ENCODE measurements at places on chromosomes 1 and 21.

DNA sequence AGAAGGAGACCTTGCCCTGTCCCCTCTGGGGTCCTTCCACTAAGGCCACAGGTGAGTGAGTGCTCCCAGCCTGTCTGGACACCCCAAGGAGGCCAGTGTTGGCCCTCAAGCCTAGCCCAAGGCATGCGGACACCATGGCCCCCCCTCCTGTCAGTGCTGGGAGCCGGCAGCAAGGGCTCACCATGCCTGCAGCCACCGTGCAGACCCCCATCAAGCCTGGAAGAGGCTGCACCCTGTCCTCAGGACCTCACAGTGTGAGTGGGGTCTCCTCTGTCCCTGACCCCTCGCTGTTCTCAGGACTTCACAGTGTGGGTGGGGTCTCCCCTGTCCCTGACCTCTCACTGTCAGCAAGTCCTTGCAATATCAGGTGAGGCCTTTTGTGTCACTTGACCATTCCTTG lies 33.2 kb upstream of the PRSS38 start:
- no peak for DNase-seq

DNA sequence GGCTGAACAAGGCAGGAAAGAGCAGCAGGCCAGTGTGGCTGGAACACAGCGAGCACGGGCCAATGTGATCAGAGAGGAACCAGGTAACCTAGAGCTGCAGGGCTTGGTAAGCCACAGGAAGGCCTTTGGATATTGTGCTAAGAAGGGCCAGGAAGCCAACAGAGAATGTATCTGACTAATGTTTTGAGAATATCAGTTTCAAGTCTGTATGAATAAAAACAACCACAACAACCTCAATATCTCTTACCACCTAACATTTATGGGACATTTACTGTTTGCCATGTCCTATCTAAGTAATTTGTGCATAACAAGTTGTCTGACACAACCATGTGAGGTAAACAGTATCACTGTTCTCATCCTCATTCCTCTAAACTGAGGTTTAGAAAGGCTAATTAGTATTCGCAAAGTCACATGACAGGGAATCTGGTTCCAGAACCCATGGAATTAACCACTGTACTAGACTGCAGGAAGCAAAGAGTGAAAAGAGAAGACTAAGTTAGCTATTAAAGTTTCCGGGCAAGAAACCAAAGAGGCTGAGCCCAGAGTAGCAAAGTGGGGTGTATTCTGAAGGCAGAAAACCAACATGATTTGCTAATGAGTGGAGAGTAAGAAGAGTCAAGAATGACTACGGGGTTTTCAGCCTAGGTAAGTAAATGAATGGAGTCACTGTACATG lies 38.9 kb downstream of the SPRTN start:
- no peak for DNase-seq

DNA sequence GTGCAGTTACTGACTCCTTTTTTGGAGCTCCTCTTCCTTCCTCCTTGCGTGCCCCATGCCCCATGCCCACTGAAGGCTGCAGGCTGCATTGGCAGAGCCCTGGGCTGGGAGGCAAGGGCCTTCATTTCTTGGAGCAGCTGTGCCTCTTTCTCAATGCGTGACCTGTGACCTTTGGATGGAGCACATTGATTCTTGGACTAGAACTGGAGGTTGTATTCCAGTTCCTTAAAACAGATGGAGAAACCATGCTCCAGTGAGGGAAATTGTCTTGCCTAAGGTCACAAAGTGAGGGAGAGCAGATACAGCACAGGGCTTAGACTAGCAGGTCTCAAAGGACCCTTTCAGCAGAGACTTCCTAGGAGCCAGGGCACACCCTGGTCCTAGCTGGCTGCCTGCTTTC lies 9.0 kb downstream of the TMEM269 start:
- DNase-seq: no peak

DNA sequence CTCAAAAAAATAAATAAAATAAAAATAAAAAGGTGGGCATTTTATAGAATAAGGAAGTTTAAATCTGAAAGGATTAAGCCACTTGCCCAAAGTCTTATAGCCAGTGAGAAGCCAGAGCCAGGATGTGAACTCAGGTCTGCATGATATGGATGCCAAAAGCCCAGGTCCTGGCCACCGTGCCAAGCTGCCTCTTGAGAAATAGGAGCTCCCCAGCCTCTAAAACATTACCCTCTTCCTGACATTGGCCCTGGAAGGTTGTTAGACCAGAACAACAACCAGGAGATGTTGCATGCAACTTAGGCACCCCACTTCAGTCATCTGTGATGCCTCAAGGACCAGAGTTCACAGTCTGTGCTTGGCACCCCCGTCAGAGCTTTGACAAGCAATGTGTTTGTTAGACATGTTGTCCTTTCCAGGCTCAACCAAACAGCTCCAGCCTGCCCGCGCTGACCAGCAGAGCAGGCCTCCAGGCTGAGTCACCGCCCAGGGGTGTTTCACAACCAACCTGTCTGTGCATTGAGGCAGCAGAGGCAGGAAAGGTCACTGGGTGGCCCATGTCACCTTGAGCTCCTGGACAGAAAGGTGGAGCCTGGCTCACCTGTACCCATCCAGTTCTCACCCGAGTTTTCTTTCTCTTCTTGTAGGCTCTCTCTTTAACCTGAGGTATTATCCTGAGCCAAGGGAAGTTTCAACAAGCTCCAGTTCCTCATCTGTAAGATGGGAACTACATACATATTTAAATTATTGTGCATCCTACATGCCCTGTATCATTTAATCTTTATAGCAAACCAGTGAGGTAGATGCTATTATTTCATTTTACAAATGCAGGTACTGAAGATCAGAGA lies 14.9 kb upstream of the MED18 start:
- no peak for DNase-seq

GRCh38 chr1:39829791-39830533 lies 41.3 kb upstream of the BMP8B start:
- no peak for DNase-seq

DNA sequence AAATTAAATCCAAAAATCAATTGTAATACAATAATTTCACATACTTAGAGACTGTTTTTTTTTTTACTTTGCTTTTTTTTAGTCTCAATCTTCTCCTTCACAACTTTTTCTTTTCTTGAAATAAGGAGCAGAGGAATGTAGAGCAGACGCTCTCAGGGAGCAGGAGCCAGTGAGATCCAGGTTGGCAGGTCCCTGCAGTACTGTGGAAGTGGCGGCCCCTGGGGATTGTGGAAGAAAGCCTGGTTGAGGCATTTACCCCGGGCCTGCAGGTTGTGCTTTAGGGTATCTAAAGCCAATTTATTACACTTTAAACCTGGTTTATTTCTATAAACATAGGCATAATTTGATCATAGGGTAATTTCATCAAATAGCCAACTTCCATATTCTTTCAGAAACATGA lies 748 bp upstream of the OR2AJ1 start:
- DNase-seq: no peak

GRCh38 chr1:154866257-154867063 lies 3.6 kb downstream of the KCNN3 start:
- no peak for DNase-seq

DNA sequence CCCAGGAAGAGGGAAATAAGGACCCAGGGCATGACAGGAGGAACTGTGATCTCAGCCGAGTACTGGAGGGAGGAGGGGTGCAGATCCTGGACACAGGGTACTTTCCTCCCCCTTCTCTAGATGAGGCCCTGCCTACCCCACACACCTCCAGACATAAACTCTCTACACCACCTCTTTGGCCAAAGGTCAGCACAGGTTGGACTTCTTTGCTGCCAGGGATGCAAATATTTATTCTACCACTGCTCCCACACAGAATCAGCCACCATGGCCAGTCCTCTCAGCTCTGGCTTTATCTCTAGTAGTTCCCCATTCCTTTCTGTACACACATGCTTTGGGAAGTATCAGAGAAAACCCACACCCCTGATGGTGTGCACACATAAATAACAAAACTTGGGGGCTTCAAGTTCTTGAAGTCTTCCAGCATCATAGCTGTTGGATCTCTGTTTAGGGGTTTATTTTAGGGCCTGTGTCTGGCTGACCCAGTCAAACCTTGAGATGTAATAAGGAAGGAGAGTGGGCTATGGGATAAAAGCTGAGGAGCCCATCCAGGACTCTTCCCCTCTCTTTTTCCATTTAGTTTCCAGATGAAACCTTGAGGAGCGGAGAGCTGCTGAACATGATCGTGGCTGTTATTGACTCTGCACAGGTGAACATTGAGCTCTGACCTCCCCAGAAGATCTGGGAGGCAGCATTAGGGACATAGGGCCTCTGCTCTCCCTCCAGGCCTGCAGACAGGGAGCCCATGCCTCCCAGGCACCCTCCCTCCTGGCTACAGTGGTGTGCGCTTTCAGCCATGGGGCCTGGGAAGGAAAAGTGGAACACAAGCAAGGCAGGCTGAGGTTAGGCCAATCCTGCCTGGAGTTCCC lies 6.7 kb upstream of the SLC27A3 start:
- DNase-seq: no peak

DNA sequence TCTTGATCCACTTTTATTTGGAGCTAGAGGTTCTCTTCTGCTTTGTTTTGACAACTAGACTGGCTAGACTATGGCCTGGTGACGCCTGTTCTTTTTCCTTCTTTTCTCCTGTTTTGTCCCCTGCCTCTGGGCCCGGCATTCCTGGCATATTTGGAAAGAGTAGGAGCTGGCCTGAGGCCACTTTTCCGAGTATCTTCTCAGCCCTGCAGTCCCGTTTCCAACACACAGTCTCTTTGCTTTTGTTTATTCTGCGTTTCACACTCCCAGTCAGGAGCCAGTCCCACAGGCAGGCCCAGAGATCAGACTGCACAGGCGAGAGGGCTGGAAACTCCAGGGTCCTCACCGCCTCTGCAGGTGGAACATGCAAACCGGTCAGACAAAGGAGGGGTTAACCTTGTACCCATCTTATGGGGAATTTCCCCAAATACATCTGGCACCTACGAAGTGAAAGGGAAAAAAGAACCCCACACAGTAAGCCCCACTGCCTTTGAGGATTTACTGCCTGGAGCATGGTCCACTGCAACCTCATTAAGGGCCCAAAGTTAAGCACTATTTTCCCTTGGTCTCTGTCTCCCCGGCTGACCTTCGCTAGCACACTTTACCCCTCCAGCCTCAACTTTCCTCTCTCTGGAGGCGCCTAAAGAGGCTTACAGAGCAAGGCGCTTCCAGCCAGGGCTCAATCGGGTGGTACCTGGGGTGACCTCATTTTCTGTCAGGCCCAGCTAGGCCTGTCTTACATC lies 141.1 kb downstream of the TOMM20 start:
- no peak for DNase-seq

Data from cerebellar nuclear complex (tissue), 1 donor.